Cardiac ventricle fibroblast (primary cell): ENCODE measurements at places on chromosomes 2 and 18. TPM values are rescaled to one million over a fixed set of nuclear protein-coding genes. Genes with fewer than 3 reads are reported as not detected.

Gene ROCK1
- total RNA-seq = 16.3 and 21.1 TPM in 2 replicates

Gene SIX3
- not detected in 2 replicates for total RNA-seq

Gene DSG1
- total RNA-seq = not detected in 2 replicates

Gene GCC2
- total RNA-seq = 18.3 and 25.1 TPM in 2 replicates

Gene ACKR3
- total RNA-seq = 7.8 and 8.6 TPM in 2 replicates
